ENCODE measurements at places on chromosomes 1 and 21.

DNA sequence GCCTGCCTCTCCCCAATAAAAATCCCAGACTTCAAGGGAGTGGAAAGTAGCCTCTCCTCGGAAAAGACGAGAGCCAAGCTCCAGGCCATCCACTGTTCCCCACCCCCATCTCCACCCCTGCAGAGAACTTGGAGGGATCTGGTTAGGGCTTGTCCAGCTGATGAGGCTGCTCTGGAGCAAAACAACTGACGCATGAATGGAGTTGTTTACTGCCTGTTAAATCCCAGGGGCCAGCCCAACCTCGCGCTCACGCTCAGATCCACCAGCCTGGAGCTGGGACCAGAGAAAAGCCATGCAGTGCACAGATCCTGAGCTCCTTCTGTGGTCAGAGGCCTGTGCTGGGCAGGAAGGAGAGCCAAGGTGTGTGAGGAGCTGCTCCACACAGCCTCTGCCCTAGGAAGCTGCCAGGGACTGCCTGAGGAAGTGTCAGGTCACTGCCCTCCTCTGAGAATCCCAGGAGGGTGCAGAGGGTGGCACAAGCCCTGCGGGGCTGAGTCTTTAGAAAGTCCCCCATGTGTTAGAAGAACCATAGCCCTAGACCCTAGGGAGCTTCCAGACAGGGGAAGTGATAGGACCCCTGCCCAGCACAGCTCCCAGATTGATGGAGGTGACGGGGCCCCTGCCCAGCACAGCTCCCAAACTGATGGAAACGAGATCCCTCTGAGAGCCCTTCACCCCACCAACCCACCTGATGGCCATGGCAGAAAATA is 109.0 kb upstream of the IPO9 start:
- no peak for DNase-seq

DNA sequence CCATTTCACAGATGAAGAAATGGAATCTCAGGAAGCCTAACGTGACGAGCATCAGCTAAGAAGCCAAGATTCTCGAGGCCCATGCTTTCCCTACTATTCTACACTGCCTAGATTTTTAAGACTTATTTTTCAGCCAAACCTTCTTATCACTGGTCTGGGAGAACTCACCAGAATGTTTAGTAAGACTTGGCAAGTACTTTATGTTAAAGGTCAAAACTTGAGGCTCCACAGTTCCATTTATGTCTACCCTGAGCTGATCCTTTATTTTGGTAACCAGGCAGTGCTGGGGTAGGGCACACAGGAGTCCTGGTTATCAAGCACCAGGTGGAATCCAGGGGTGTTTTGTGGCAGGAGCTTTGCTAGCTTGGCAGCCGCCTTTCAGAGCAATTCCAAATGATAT is 16.8 kb downstream of the PLXNA2 start:
- no peak for DNase-seq

DNA sequence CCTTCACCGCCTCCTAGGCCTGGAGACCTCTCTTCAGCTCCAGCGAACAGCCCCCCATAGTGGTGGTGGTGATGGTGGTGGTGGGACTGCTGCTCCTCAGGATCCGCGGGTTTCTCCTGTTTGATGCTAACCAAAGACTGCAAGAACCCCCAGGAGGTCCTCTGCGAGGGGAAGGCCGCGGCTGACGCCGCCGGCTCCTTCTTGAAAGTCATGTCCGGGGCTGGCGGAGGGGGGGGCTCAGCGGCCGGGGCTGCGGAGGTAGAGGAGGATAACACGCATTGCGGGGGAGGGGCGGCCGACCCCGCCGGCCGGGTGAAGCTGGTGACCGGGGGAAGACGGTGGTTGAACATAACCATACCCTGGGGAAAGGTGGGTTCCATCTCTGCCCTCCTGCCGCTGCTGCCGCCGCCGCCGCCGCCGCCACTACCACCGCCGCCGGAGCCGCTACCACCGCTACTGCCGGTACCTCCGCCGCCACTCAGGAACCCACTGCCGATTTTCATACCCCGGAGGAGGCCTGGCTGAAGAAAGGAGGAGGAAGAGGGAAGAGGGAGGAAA is 554 bp downstream of the ZNF281 start:
- DNase-seq: no peak

DNA sequence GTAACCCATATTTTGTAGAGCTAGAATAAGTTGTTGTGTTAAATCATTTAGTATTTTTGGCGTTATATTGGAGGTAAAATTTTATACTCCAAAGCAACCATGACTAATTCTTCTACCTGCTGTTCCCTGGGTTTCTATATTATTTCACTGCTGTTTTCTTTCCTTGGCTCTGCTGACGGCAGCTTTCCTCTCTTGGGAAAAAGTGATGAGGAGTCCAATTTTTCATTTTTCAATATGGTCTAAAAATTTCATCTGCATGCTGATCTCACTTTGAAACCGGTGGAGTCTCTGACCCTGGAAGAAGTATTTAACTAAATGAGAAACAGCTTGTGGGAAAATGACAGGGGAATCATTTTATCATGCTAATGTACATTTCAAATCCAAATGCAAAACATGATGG is 110.2 kb downstream of the IFI44 start:
- DNase-seq: no peak

DNA sequence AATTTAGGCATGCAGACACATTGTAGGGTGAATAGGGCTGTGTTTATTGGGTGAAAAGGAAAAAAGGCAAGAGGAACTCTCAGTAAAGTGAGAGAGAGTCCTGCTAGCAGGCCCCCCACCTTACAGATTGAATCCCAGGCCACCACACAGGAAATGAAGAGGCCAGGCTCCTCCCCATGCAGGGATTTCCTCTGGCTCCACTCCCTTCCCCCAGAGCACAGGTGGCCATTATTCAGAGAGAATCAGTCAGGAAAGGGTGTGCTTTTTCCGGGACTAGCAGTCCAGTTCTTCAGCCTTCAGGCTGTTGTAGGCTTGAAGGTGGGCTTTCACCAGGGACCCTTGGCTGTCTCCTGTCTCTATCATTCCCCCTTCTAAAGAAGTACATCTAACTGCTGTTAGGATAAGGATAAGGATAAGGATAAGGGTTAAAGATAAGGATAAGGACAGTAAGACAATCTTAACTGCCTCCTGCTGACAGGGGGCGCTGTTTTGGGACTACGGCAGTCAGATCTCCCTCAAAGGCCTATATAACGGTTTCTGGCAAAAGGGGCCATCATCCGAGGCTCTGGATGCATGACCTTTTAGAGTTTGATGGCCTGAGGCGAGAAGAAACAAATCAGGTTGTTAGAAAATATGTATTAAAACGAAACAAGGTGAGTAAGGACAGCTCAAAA is 26.3 kb downstream of the ZNF648 start:
- DNase-seq: no peak

GRCh38 chr1:43706598-43707189 is 642 bp upstream of the ST3GAL3 start:
- no peak for DNase-seq

DNA sequence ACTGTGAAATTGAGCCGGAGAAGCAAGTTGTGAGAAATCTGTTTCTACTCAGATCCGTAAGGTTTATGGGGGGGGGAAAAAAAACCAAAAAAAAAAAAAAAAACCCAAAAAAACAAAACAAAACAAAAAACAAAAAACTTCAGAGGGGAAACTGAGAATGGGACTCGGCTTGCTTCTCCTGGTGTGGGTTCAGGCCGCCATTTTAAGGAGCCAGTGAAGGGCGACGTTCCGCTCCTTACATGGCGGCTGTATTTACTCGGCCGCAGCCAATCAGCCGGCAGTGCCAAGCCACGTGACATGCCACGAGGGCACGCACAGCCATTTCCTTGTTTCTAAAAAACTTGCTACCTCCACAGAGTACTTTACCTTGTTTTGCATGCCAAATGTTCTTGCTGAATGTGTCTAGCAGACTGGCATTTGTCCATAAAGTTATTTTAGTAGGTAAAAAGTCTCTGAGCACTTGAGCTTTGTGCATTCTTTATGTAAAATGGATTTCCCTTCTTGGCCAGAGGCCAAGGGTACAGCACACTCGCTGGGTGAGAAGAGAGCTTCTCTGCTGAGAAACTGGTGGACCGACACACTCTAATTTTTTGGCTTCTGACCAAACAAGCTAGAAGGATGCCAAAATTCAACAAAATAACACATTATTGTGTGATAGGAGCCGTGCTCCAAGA is 101.8 kb downstream of the NFIA start:
- no peak for DNase-seq

GRCh38 chr1:202587859-202588485 is 122.3 kb downstream of the SYT2 start:
- no peak for DNase-seq

DNA sequence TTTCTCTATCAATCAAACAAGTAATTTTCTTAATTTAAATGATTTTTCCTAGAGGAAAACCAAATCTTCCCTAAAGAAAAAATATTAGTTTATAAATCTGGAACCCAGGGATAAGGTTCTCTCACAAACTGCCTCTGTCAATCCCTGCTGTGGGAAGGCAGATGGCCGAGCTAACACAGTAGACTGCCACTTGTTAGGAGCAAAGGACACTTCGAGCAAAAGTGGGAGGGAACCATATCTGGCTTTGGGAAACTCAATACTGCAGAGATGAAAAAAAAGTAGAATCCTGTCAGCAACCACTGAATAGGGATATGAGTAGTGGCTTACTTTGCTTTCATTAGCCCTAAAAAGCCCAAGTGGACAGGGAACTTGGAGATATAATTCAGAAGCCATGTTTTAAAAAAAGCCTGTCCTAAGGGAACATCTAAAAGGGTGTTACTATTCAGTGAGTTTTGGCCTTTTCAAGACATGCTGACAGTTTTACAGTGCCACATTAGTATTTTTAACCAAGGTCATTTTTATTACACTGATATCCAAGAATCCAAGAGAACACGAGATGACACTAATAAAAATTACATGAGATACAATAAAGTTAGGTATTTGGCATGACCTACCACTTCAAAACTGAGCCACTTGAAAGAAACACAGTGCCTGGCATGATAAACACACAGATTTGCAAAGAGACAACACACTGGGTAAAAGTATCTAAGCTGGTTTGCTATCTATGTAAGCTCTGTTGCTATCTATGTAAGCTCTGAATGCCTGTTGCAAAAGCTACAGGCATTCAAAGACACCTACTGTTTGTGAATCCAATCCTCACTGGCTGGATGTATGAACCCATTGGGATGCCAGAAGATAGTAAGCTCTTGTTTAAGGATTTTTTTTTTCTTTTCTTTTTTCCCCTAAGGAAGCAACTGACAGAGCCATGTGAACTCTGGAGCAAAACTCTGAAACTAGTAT is 21.4 kb downstream of the TEX38 start:
- no peak for DNase-seq

GRCh38 chr21:44872323-44872648 is 1.2 kb downstream of the PTTG1IP start:
- DNase-seq: no peak

DNA sequence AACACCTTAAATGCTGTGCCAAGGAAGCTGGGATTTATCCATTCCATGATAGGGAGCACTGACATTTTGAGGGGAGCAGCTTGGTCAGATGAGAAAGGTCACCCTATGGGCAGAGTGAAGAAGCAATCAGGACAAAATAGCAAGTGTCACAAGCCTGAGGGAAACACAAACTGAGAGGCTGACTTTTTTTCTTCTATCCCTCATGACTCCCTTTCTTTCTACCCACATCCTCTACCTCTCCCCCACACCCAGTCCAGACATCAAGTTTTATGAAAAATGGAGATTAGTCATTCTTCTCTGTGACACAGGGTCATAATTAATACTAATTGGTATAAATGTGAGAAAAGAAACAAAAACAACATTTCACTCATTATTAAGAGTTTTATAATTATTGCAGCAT is 103.1 kb downstream of the SLC25A24 start:
- no peak for DNase-seq

- DNase-seq: no peak
Measured at GRCh38 chr1:232390590-232390989, 239.3 kb downstream of the SIPA1L2 start.

DNA sequence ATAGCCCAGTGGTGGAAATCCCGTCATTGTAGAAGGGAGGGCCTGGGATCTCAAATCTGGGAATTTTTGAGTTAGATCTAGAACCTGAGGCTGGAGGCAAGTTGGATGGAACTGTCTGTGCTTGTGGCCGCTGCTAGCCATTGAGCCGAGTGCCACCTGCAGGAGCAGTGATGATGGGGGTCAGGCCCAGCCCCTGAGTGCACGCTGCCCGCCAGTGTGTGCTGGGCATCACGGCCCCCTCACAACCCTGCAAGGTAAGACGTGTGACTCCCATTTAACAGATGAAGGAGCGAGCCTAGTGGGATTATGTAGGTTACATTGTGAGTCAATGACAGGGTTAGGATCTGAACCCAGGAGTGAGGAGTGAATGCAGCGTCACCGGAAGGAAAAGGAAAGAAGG is 407.2 kb downstream of the CAMTA1 start:
- DNase-seq: no peak

GRCh38 chr1:183272390-183272848 is 86.4 kb downstream of the LAMC2 start:
- no peak for DNase-seq

- no peak for DNase-seq
Measured at GRCh38 chr1:24309762-24310485, 9.2 kb upstream of the GRHL3 start.

DNA sequence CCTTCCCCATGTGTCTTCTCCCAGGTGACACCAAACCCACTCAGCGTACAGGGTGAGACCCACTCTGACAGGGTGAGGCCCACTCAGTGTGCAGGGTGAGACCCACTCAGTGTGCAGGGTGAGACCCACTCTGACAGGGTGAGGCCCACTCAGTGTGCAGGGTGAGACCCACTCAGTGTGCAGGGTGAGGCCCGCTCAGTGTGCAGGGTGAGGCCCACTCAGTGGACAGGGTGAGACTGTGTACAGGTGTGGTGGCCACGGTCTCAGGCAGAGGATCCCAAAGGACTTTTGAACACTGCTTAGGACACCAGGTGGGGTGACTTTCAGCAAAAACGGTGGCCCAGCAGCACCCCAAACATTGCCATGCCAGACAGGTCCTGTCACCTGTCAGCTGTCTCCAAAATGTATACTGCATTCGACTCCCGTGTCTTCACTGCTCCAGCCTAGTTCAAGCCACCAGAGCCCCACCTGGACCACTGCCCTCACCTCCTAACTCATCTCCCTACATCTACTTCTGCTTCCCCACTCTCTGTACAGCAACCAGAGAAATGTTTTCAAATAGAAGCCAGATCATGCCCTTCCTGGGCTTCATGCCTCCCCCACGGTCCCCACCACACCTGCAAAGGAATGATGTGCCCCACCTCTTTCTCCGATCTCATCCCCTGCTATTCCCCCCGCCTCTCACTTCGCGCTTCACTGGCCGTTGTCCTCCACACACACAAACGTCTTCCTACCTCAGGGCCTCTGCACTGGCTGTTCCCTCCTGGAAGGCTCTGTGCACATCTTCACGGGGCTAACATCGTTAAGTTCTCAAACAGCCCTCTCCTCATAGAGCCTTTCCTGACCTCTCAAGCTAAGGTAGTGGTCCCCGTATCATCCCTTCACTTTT is 52.1 kb downstream of the ACBD3 start:
- DNase-seq: no peak

- DNase-seq: no peak
Measured at GRCh38 chr1:70043804-70044203, 161.6 kb downstream of the LRRC40 start.
